ENCODE measurements at places on chromosomes 12 and 14.

- DNase-seq = no peak
These were observed 33.3 kb downstream of the RCOR1 start for GRCh38 chr14:102625564-102626296.

DNA sequence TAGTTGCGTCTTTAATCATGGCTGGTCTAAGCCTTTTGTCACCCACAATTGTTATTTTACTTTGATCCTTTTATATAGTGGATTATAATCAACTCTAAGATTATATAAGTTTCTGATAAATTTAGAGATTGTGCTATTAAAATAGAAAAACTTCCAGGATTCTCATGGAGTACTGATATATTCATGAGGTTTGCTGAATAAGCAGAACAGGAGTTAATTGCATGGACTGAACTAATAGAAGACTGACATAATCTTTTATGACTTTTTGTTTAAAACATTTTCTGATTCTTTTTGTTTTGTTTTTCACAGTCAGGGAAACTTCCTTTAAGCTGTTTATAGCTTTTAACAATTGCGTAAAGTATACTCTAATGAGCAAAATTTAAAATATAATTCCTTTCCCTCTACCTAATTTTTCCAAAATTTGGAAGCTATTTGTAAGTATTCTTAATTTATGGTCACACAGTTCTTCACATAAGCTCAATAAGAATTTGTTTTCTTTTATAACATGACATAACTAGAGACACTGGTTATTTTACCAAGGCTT, 129.9 kb upstream of the TMEM260 start:
- no peak for DNase-seq

- DNase-seq = no peak
These were observed 26.9 kb upstream of the ANKLE2 start for GRCh38 chr12:132788375-132789098.

DNA sequence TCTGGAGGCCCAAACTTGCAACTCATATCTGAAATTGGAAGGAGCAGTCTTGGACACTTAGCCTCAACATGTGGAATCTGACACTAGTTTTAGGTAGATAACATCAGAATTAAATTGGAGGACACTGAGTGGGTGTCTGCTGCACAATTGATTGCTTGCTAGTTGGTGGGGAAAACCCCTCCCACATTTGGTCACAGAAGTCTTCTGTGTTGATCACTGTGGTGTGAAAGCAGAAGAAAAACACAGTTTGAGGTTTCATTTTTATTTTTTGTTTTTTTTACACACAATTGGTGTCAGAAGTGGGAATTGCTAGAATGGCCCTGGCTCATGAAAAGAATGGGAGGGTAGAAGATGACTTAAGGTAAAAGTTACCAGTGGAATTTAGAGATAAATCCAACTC, 78.0 kb upstream of the CD163 start:
- DNase-seq = no peak

- DNase-seq = no peak
These were observed 137.0 kb downstream of the PTPN11 start for GRCh38 chr12:112555621-112556233.

GRCh38 chr14:89365061-89365801, 51.8 kb downstream of the FOXN3 start:
- peak; percentile 59 for DNase-seq

DNA sequence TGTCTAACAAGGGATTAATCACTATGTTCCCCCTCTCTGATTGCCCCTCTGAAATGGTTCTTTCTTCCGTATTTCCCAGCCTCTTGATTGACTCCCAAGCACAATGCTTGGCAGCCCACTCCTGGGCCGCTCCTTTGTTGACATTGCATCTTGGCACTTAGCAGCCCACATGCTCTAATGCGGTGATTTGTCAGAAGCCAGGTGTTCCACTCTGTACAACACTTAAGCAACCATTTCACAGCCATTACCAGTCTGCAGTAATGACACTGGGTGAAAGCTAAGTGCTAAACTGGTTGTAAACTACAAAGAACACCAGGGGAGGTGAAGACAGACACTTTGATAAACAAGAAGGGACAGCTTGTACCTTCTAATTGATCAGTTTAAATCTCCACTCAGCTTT, 353.5 kb downstream of the TMEM132D start:
- DNase-seq = no peak

GRCh38 chr14:63764620-63765139, 36.8 kb upstream of the SGPP1 start:
- DNase-seq = no peak

DNA sequence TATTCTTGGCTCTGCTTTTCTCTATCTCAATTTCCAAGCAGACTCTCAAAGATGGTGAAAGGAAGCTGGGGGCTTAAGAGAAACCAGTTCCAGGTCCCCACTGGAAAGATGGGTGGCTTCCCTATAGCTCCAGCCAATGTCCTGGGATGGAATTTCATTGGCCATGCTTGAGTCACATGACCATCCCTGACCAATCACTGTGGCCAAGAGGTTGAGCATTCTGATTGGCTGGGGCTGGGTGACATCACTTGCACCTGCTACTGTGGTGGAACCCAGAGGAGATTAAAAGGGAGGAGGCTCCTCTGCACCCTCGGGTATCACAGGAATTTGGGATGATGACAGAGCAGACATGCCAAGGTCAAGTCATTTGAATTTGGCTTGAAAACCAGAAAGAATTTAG, 436.5 kb downstream of the TMEM132D start:
- no peak for DNase-seq

- no peak for DNase-seq
These were observed 15.4 kb upstream of the PAPLN start for GRCh38 chr14:73221945-73222344.

DNA sequence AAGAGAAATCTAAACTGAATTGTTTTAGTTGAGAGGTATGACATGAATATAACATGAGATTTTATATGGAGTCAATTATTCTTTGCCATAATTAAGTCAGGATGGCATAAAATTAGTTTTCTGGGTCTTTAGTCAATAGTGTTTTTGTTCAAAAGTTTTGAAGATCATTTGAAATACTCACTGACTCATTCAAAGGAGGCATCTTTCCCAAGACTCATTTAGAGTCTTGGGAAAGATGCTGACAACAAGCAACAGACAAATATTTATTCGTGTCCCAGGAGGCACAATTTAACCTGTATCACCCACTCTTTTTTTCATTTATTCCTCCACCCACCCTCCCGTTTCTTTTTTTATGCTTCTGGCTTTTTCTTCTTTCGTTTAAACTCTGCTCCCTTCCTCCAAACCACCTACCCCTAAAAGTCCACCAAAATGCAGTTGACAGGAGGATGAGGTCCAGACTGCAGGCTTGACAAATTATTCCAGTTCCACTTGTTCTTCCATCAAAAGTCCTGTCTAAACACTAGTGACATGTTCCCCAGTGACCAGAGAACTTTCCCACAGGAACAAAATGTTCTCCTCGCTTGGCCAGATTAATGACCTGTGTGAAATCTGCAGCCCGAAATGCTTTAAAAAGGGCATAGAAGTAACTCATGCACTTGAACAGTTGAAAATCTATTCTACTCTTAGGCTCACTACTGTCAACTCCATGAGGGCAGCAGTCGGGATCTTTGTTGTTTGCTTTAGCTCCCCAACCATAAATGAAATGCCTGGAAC, 43.3 kb upstream of the CSRP2 start:
- no peak for DNase-seq

DNA sequence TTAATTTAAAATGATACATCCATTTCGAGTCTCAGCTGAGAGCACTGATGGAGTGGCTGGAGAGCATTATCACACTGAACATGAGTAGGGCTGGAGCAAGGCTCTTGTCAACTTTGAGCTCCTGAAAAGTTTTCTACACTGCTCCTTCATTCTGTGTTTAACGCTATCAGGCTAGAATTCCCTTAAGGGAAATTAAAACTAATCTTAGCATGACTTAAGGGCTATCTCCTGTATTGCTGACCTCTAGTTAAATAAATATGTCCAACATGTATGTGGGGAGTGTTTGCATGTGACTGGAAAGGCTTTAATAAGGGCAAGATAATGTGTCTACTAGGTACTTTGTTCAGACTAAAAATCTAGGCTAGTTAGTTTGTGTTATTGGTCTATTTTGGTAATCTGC, 116.7 kb upstream of the CAND1 start:
- DNase-seq = no peak

DNA sequence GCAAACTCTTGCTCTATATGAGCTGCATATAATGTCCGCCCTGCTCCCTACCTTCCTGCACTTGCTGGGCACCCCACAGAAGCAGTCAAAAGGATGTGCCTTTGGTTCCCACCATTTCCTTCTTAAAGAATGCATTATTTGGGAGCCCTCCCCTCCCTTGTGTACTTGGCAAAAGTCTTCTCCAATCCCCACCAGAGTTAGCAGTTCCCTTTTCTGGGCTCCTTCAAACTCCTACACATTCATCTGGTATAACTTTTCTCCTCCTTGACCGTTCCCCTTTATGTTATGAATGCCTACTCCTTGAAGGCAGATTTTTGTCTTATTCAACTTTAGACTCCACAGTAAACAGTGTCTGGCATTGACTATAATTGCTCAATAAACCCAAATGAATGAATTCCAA, 27.8 kb downstream of the AREL1 start:
- DNase-seq = no peak

- no peak for DNase-seq
These were observed 42.9 kb downstream of the BRAP start for GRCh38 chr12:111642681-111643426.

- no peak for DNase-seq
These were observed 3.9 kb upstream of the GPX2 start for GRCh38 chr14:64946310-64947045.

DNA sequence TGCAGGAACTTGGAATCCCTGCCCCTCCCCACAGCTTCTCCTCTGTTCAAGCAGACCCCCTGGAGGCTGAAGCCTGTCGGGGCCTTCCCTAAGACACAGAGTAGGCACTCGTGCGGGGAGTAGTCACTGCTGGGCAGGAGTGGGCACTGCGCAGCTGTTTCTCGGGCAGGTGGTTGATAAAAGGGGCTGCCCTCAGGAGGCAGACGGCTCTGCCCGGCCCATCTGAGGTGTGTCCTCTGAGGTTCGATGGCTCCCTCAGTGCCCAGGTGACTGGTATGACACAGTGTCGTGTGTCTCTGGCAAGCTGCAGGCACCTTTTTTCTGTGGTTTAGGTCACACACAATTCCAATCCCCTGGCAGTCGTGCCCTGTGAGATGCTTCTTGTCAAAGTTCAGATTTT, 10.1 kb downstream of the GALNT16 start:
- no peak for DNase-seq

DNA sequence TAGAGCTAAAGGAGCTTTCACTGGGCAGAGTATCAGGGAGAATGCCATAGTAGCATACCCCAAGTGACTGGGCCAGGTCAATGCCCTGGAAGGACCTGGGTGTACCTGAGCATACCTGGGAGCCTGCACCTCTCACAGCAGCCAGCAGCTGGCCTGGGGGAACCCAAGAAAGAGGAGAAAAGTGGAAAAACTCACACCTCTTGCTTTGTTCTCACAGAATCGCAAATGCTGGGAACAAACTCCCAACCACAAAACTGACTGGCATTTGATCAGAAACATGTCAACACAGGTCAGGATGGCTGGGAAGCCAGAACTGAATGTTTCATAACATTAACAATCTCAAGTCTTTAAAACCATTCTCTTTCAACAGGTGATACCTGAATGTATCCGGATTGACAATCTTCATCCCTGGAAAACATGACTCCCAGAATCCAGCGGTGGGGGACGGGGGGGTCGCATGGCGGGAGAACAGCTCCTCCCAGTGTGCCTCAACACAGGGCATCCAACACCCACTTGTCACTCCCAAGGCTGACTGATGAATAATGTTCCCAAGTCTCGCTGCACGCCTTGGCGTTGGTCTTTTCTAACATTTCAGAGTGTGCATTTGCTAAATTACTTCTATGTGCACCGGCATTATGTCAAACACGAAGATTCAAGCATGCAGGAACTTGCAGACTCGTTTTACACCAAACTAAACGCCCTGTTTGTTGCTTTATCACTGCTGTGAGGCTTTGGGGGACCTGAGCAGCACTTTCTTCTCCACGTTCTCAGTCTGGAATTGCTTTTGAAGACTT, 7.9 kb downstream of the FOXN3 start:
- no peak for DNase-seq

DNA sequence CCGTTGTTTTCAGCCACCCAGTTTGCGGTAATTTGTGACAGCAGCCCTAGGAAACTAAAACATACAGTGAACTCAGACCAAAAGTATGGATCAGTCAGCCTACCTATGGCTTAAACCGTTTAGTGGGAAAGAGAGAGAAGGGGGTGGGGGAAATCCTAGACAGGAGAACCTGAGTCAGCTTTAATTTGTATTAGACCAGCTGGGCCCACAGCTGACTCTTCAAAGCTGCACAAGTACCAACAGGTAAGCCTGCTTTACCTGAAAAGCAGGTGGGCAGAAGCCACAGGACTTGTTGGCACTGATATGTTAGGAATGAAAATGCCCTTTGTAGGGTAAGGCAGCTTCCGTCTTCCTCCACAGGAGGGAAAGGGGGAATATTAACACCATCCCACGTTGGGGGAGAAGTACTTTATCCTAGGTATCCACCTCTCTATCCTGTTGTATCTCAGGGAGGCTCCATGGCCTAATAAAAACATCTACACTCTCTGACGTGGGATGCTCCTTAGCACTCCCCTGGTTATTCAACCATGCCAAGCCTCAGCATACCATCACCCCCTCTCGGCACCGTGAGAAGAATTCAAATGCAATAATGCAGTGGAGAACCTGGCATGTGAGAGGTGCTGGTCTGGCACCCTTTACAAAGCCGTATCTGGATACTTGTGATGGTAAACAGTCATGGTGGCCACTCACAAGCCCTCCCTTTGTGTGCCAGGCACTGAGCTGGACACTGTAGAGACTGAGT, 70.3 kb downstream of the STON2 start:
- DNase-seq = no peak

- DNase-seq = no peak
These were observed 50.7 kb downstream of the CRADD start for GRCh38 chr12:93727911-93728310.

GRCh38 chr14:39548358-39548757, 116.1 kb upstream of the FBXO33 start:
- no peak for DNase-seq

DNA sequence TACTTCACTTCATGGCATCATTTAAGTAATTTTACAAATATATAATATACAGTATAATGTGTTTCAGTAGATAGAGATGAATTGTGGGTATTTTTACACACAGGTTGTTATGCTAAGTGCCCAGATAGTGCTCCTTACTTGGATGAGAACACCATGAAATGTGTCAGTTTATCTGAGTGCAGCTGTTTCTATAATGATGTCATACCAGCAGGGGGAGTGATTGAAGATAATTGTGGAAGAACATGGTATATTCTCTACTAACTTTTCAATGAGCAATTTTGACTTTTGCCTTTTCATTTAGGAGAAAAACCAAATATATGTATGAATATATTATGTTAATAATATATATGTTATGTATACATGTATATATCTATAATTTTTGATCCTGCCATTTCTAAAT, 221.6 kb downstream of the LRRK2 start:
- no peak for DNase-seq
